ENCODE measurements at places on chromosomes 5 and 9.

- no peak for DNase-seq
Observed at GRCh38 chr5:180128671-180129261, 57.2 kb upstream of the RNF130 start.

GRCh38 chr5:74028406-74028805 lies 402.4 kb downstream of the ARHGEF28 start:
- no peak for DNase-seq

GRCh38 chr5:157941616-157942015 lies 82.7 kb upstream of the CLINT1 start:
- DNase-seq = no peak

DNA sequence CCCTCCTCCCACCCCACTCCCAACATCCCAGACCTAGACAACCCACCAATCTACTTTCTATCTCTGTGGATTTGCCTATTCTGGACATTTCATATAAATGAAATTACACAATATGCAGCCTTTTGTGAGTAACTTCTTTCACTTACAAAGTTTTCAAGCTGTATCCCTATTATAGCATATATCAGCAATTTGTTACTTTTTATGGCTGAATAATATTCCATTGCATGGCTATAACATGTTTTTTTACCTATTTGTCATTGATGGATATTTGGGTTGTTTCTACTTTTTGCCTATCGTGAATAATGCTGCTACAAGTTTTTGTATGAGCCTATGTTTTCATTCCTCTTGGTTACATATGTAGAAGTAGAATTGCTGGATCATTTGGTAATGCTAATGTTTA lies 1.9 kb upstream of the KIF3A start:
- no peak for DNase-seq

DNA sequence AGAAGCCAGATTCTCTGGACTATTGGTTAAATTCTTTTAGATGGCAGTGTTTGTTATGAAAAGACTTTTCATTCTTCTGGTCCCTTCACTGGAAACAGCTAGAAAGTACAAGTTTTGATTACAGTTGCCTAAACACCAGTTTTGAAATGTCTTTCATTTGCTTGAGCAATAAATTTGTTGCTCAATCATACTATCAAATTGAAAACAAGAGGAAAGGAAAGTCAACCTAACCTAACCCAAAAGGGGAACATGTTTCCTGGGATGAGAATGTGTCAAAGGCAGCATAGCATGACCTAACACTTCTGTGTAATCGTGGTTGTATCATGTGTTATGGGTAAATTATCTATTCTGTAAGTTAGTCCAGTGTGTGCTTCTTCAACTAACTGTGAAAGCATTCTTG lies 213.2 kb downstream of the TMC1 start:
- DNase-seq = no peak

DNA sequence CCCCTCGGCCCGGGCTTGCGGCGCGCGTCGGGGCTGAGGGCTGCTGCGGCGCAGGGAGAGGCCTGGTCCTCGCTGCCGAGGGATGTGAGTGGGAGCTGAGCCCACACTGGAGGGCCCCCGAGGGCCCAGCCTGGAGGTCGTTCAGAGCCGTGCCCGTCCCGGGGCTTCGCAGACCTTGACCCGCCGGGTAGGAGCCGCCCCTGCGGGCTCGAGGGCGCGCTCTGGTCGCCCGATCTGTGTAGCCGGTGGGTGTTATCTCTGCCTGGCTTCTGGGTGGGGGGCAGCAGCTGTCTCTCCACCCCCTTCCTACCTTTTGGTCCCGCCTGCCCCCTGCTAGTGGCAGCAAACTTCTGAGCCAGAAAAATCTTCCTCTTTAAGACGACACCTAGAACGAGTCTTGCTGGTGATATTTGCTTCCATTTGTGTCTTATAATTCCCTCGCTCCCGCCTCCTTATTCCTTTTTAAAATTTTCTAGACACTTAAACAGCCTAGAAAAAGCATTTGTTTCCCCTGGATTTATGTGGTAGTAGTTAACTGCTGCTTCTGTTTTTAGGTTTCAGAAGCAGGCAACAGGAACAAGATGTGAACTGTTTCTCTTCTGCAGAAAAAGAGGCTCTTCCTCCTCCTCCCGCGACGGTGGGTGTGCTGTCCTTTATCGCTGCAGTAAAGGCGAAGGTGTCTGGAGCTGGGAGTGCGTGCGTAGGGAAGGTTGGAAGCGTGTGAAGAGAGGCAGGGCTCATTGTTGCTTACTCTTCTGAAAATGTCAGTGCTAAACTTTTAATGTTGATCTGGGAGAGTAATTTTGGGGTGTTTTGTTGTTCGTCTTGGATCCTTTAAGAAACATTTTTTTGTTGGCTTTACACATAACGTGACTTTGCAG lies 554 bp downstream of the JAK2 start:
- DNase-seq = no peak

GRCh38 chr5:74938250-74938933 lies 72.2 kb upstream of the FAM169A start:
- DNase-seq = no peak

GRCh38 chr5:151733358-151734063 lies 24.9 kb downstream of the ATOX1 start:
- DNase-seq = no peak

DNA sequence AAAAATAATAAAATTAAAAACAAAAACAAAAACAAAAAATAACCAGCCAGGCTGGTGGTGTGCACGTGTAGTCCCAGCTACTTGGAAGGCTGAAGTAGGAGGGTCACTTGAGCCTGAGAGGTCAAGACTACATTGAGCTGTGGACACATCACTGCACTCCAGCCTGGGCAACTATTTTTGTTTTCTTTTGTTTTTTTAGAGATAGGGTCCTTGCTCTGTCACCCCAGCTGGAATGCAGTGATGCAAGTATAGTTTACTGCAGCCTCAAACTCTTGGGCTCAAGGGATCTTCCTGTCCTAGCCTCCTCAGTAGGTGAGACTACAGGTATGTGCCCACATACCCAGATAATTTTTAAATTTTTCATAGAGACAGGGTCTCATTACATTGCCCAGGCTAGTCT lies 80.6 kb downstream of the CEMIP2 start:
- no peak for DNase-seq

DNA sequence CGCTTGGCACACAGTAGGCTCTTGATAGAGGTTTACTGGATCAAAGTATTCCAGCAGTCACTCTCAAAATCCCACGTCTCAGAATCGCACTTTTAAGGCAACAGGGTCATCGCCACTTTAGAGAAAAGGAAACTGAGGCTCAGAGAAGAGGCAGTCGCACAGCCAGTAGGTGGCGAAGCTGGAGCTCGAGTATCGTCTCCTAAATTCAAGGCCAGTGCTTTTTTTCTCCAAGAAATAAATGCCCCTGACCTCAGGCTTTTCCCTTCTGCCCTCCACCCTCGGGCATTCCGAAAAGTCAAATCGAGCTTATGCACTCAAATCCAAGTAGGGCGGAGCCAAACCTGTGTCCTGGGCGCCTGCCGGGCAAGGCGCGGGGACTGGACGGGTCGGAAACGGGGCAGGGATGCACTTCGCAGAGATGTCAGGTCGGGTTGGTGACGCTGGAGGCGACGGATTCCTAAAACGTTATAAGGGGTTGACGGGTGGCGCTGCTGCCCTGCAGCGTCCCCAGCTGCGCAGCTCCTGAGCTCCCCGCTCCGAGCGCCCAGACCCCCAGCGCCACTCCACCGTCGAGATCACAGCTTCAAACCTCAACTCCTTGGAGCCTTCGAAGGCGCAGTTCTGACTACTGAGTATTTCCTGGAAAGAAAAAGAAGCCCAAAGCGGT lies 4.7 kb upstream of the FOXB2 start:
- DNase-seq = no peak

GRCh38 chr5:39543335-39543734 lies 118.6 kb upstream of the DAB2 start:
- no peak for DNase-seq

GRCh38 chr9:96859461-96860198 lies 5.3 kb upstream of the ZNF782 start:
- no peak for DNase-seq

DNA sequence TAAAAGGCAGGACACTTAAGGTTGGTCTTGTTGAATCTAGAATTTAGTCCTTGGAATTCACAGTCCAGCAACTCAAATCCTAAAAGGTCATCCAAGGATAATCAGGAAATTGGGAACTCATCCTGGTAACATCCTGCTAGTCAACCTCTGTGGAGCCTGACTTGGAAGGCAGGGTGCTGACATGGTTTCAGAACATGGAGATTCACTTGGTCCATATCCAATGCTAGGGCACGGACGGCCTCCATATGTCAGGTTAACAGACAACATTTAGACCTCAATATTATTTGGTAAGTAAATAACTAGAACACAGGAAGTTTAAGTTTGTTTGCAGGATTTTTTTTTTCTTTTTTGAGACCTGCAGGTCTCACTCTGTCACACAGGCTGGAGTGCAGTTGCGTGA lies 783 bp upstream of the DNAH5 start:
- DNase-seq = no peak

DNA sequence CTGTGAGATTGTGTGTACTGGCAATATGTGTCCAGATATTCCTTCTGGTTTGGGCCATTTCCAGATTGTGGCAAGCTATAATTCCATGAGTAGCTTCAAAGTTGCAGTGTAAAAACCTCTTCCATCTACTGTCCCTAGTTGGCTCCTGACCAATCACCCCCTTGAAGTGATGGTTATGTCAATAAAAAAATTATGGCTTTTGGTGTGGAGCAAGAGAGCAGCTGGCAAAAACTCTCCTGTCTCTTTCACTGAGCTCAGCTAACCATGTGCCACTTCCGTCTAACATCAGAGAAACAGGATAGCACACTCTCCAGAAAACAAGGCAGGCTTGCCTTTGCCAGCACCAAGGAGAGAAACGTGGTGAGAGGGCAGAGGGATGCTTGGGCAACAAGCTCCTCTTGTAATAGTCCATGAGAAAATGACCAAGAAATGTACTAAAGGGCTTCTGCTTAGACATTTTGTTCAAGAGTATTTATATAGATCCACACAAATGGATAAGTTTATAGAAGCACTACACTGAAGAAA lies 914.4 kb upstream of the SEMA6A start:
- DNase-seq = no peak

DNA sequence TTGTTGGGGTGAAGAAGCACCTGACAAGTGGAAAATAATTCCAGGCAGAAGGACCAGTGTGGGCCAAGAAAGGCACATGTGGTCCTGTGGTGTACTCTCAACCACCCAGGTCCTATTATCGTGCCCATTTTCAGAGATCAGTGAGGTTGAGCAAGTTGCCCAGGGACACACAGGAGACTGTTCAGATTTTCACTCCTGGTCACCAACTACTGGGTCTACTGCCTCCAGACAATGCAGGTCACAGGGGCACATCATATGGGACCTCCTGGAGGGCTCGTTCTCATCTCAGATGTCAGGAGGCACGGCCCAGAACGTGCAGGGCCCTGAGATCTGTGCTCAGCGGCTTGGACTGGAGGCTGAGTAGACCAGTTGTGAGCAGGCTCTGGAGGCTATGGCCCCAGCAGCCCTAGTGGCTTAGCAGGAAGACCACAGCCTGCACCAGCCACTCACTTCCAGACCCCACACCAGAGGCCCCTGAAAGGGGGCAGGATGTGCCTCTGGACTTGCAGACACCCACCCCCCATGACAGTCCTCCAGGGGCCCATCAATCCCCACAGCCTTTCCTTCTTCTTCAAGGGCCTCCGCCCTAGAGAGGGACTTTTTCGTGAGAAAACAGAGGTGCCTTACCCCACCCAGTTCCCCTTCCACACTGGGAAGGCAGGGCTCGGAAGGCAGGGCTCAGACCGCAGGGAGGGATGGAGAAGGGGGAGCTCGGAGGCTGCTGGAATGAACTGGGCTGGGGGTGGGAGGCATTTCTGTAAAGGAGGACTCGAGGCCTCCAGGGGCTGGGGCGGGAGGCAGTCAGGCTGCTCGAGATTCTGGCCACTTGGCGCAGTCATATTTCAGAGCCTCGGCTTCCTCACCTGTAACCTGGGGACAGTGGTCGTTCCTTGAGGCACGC lies 82.7 kb upstream of the NEURL1B start:
- DNase-seq = no peak

- DNase-seq = no peak
Observed at GRCh38 chr5:64074533-64074932, 91.1 kb upstream of the RNF180 start.

- no peak for DNase-seq
Observed at GRCh38 chr5:58887721-58888409, 305.0 kb downstream of the RAB3C start.

DNA sequence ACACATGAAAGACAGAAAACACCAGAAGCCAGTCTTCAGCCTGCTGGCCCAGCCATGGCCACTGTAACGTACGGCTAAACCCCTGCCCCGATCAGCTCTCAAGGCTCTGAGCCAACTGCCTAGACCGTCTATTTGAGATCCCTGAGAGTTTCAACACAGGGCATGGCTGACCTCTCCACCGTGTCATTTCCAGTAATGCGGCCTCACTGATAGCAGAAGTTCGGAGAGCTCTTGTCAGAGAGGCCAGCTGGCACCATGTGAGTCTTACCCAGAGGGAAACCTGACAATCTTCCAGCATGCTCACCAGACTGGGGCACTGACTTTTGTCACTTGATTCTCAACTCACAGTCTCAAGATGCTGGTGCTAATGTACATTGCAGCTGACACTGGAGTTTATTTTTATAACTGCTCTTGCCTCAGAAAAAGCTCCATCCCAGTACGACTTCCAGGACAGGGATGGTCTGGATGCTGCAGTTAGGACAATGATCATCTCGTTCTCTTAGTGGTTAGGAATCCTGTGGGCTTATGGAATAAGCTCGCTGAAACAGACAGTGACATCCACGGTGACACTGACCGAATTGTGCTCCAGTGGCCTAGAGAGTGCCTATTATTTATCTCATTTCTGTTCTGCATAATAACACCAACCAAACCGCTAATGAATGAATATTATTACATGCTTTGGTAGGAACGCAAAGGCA lies 372.7 kb downstream of the ICE1 start:
- DNase-seq = no peak

- no peak for DNase-seq
Observed at GRCh38 chr9:88531920-88532698, 2.9 kb upstream of the NXNL2 start.

DNA sequence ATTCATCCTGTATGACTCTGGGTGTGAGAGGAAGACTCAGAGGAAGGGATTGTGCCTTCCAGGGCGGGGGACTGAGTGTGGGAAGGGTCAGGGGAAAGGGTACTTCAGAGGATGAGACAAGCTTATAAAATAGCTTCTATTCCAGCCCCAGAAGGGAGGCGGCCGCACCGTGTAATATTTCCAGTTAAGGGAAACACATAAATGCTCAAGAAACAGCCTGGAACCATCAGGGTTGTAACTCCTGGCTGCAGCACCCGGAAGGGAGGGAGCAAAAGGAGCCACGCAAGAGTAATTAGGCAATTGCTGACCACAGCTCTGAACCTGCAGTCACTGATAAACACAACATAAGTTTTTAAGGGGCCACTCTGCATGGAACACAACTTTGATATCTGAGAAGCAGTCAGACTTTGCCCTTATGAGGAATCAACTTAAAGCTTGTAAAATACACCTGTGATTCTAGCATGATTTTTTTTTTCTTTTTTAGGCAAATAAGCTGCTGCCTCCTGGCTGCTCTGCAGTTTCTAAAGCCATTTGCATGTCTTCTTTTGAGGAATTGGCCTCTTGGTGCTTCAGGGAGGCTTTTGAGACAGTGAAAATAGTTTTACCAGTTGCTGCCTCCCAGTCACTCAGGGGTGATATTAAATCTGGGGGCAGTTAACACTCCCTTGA lies 382.7 kb downstream of the ENC1 start:
- DNase-seq = no peak

- no peak for DNase-seq
Observed at GRCh38 chr9:7560669-7561305, 238.8 kb downstream of the DMAC1 start.

All from stimulated activated CD4-positive, alpha-beta T cell treated with anti-CD3 and anti-CD28 coated beads, Interleukin-15, amount 100 ng/mL, for 1 hour (primary cell).